Urinary bladder (tissue), 4 donors: ENCODE measurements at places on chromosomes 6 and 20. TPM values are rescaled to one million over a fixed set of nuclear protein-coding genes. Genes with fewer than 3 reads are reported as not detected.

PGC gene
- not detected for total RNA-seq

GRCh38 chr6:144639654-144640053 lies 354.5 kb downstream of the UTRN start:
- no peak for DNase-seq

ZKSCAN8 gene
- 33.0 TPM for total RNA-seq

GRCh38 chr6:149727793-149728498 lies 10.0 kb upstream of the LATS1 start:
- DNase-seq = no peak

PTCRA gene
- not detected for total RNA-seq
